ENCODE measurements at places on chromosomes 3 and 15.

GRCh38 chr15:93587059-93587521, 498.1 kb upstream of the RGMA start:
- no peak for DNase-seq

DNA sequence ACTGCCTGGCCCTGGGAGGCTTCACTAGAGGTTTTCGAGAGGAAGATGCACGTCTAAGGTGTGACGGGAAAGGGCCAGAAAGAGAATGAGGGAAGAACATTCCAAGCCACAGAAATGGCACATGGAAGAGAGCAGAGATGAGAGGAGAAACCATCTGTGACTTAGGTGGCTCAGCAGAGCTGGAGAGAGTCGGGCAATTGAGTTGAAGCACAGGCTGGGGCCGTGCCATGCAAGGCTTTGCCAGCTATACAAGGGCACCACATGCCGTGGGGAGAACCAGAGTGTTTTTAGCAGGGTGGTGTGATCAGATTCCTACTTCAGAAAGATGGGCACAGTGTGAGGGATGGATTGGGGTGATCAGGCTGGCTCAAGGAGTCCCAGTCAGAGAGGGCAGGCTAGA, 126.1 kb downstream of the VGLL4 start:
- no peak for DNase-seq

- DNase-seq, result no peak
Measured at GRCh38 chr3:179236669-179237301, 14.1 kb downstream of the KCNMB3 start.

- DNase-seq, result peak; percentile 26
Measured at GRCh38 chr3:98730338-98730737, 32.8 kb upstream of the ST3GAL6 start.

DNA sequence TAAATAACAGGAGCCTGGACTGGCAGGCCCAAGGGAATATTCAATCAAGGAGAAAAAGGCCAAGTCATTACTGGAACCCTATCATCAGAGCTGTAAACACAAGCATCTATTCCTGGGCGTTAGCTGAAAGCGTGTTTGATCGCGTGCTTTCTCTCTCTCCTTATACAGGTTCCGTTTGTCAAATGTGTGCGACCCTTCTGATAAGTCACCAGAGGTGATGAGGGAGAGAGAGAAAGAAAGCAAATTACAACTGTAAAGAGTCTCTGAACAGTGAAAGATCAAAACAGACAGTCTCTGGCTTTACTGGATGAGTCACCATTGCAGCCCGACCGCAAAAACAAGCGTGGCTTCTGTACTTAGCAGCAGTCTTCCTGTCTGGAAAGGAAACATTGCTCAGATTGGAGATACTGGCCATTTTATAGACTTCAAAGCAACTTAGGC, 39.5 kb upstream of the TPRG1 start:
- peak; percentile 85 for DNase-seq

- no peak for DNase-seq
Measured at GRCh38 chr3:14510838-14511622, 29.1 kb downstream of the GRIP2 start.

GRCh38 chr3:142151828-142152227, 2.5 kb upstream of the TFDP2 start:
- no peak for DNase-seq

GRCh38 chr3:154113609-154114008, 7.6 kb upstream of the ARHGEF26 start:
- DNase-seq, result no peak

DNA sequence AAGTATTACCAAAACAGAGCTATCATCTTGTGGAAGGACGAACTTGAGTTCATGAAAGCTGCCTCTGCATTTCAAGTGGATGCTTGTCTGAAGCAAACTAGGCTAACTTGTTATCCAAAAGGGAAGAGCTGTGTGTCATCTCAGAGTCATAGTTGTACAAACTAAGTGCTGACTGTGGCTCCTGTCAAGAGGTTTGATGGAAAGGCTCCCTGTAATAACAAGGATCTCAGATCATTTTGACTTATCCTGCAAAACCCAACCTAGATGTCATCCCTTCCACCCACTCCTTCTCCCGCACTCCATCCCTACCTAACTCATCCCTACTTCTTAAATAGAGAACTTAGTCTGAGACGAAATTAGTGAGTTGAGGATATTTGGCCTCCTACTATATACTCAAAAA, 110.8 kb downstream of the NR2E3 start:
- DNase-seq, result no peak

DNA sequence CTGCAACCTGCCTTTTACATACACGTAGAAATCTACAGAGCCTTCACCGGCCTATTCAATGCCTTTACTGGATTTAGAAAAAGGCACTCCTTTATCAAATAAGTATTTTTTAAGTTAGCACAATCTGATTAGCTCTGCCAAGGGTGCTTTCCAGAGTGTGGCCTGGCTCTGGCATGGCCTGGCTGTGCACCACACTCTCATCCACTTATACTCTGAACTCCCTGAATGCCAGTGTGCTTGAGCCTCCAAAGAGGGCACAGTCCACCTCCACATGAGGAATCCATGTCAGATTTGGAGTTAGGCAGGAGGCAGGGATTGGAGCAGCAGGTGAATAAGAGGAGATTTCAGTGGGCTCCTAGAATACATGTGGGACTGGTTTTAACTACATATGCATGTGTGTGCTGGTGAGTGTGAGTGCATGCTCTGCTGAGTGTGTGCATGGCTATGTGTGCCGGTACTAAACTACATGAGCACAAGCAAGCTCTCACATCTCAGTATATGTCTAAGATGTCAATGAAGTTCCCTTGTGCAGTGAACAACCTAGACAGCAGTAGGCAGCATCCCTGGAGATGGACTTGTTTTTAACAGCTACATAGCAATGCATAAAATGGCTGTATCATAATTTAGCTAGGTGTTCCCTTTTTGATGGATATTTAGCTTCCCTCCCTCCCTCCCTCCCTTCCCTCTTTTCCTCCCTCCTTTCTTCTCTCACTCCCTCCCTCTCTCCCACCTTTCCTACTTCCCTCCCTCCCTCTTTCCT, 17.8 kb upstream of the ZFAND6 start:
- DNase-seq, result no peak

- no peak for DNase-seq
Measured at GRCh38 chr3:14415501-14415900, 13.1 kb downstream of the SLC6A6 start.

DNA sequence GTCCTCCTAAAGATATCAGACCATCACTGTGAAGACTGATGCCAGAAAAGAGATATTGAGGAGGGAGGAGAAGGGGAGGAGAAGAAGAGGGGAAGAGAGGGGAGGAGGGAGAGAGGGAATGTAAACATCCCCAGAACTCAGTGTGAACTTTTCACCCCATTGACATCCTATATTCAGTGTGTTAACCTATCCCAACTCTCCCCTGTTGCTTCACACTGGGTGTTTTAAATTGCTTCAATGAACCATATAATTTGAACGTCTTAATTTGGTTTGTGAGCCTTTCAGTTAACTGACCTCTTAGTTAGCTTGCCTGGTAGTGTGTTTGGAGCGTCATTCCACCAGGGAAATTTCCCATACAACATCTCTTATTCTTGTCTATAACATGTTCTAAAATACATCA, 29.8 kb upstream of the PTPRG start:
- DNase-seq, result no peak

DNA sequence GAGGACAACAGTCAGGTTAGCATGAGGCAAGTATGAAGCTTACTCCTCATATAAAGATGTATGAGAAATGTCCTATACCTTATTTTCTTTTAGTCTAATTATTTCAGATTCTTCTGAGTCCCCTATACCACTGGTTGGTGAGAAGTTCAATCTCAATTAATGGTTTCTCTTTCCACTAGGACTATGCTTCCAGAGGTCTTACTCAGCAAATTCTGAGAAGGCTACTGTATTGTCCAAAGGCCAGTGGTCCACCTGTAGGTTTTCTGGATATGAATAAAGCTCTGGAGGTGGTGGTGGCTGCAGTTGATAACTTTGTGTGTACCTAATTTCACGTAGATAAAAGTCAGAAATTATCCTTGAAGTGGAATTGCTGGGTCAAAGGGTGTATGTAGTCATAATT, 149.4 kb downstream of the EPHB1 start:
- no peak for DNase-seq

- DNase-seq, result no peak
Measured at GRCh38 chr3:190180268-190180667, 59.6 kb upstream of the P3H2 start.

DNA sequence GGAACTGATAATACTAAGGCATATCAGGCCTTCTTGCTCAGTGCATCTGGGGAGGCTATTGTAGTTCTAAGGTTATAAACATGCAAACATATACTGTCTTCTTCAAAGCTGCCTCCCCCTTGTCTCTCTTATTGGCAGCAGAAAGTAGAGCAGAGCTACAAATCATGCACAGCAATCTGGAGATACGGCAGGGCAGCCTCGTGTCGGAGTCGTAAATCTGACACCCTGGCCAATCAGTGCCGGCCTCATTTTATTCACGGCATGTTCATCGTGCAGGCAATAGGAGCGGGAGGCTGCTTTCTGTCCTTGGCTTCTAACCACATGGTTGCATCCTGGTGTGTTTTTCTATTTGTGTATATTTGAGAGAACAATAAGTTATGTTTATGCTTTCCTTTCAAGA, 300.2 kb upstream of the CNTN6 start:
- no peak for DNase-seq

GRCh38 chr15:97174886-97175540, 785.5 kb upstream of the ARRDC4 start:
- DNase-seq, result no peak

- no peak for DNase-seq
Measured at GRCh38 chr3:55723653-55724406, 236.7 kb upstream of the WNT5A start.

- no peak for DNase-seq
Measured at GRCh38 chr3:129598000-129598381, 8.5 kb downstream of the PLXND1 start.

DNA sequence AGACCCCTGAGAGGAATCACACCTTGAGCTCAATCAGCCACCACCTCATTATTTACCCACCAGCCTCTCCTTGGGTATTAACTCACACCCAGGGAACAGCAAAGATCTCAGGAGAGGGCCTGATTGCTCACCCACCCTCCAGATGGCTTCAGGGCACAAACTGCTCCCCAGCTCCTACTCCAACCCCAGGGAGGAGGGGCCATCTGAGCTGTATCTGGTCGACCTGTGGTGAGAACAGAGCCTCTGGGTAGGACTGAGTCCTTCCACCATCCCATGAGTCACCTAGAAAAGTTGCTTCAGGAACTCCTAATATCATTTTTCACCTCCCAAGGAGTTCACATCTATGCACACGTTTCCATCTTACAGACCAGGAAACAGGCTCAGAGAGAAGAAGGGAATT, 44.8 kb upstream of the HES1 start:
- DNase-seq, result peak; percentile 49

DNA sequence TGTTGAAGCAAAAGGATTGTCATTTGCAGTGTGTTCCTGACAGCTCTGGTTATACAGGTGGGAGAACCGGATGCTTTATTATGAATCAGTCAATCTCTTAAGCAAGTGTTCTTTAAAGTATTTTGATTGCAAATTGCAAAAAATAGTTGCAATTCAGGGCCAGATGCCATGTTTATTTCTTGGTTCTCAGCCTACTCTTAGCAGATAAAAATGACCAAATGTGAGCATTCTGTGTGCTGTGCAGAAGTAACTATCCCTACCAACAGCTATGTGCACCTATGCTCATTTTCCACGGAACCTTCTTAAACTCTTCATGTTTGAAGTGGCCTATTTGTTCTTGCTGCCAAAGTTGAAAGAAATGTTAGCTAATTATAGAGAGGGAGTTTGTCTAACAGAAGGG, 262.3 kb upstream of the RASGRP1 start:
- no peak for DNase-seq

DNA sequence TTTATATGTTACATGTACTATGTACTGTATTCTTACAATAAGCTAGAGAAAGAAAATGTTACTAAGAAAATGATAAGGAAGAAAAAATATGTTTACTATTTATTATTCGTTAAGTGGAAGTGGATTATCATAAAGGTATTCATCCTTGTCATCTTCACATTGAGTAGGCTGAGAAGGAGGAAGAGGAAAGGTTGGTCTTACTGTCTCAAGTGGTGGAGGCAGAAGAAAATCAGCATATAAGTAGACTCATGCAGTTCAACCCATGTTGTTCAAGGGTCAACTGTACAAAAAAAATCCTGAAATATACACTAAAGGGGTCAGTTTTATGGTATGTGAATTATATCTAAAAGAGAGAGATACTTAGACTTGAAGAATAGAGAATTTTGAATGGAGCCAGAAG, 5.7 kb downstream of the HMG20A start:
- DNase-seq, result no peak

GRCh38 chr3:149475451-149476060, 1.1 kb downstream of the TM4SF4 start:
- no peak for DNase-seq

- no peak for DNase-seq
Measured at GRCh38 chr3:48015431-48016180, 610 bp downstream of the MAP4 start.

DNA sequence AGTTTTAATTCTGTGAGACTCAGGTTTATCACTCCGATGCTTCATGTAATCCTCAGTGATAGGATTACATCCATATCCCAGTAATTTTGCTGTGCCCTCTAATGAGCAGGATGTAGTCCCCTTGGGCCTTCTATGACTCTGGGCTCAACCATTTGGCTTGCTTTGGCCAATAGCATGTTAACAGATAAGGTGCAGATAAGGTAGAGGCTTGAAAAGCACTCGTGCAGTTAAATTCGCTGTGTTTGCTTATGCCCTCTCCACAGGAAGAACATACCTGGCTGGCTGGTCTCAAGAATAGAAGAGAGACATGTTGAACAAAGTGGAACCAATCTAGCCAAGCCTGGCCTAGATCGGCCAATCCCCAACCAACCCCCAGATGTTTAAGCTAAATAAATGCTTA, 20.1 kb downstream of the CCDC13 start:
- DNase-seq, result no peak

DNA sequence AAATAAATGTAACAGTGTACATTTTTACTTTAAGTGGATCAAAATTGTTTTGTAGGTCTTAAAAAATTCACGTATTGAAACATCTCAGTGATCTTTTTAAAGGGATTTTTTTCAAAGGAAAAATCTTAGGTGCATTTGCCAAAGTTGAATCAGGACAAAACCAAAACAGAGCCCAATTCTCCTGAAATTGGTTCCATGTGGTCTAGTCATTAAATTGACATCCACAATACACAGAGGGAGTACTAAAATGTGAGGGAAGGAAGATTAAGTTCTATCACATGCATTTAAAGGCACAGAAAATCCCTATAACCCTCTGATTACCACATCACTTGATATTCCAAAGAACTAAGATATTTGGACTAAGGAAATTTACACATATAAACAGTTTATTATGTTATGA, 39.3 kb upstream of the HDC start:
- no peak for DNase-seq

GRCh38 chr15:40069178-40070165, 30.5 kb upstream of the SRP14 start:
- peak; percentile 88 for DNase-seq

DNA sequence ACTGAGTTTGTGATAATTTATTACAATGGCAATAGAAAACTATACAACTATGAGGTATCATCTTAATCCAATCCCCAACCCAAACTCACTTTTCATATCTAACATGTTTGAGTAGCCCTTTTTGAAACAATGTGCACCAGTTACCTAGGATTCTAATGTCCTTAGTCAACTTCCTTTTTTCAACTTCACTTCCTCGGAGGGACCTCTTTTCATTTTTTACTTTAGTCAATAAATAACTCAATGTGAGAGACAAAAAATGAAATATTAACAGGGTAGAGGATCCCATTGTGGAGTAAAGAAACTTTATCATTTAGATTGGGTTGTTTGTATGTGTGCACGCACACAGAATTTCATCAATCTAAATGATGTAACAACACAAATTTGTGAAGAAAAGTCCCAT, 193.6 kb upstream of the LRRC3B start:
- no peak for DNase-seq

- peak; percentile 70 for DNase-seq
Measured at GRCh38 chr3:65030847-65031463, 343.2 kb upstream of the ADAMTS9 start.

All from urothelium cell line (cell line).